ENCODE measurements at places on chromosomes 3 and 15.

- no peak for DNase-seq
Observed at GRCh38 chr3:29181149-29181780, 99.6 kb upstream of the RBMS3 start.

- no peak for DNase-seq
Observed at GRCh38 chr3:43688245-43688650, 2.5 kb upstream of the ABHD5 start.

DNA sequence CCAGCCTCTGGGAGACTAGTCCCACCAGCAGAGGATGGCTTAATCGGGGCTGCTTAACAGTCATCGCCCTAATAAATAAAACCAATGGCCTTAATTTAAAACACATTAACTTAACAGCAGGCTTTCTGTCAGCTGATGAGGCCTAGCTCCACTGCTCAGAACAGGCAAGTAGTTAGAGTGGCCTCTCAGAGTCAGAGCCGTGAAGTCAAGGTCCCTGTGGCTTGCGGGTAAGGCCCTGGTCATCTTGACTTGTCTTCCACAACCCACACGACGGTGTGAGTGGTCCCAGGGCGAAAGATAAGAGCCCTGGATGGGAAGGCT, 11.8 kb downstream of the XXYLT1 start:
- DNase-seq: no peak

DNA sequence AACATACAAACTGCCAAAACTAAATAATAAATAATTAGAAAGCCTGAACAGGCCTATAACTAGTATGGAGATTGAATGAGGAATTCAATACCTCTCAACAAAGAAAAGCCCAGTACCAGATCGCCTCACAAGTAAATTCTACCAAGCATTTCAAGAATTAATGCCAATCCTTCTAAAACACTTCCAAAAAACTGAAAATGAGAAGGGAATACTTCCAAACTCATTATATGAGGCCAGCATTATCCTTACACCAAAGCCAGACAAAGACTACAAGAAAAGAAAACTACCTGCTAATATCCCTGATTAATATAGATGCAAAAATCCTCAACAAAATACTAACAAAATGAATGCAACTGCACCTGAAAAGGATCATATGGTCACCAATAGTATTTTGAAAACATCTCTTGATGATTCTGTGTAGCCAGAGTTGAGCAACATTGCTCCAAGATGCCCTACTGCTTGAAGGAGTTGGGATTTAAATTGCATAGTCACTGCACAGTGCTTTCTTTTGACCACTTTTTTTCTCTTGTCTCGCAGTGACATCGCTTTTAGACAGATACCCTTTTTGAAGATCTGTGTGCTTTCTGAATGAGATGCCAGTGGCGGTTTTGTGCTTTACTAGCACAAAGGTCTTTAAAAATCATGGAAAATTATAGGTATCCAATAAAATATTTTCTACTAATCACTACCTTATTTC, 487.2 kb upstream of the RASGRP1 start:
- no peak for DNase-seq

- no peak for DNase-seq
Observed at GRCh38 chr3:14243782-14244181, 65.2 kb downstream of the LSM3 start.

DNA sequence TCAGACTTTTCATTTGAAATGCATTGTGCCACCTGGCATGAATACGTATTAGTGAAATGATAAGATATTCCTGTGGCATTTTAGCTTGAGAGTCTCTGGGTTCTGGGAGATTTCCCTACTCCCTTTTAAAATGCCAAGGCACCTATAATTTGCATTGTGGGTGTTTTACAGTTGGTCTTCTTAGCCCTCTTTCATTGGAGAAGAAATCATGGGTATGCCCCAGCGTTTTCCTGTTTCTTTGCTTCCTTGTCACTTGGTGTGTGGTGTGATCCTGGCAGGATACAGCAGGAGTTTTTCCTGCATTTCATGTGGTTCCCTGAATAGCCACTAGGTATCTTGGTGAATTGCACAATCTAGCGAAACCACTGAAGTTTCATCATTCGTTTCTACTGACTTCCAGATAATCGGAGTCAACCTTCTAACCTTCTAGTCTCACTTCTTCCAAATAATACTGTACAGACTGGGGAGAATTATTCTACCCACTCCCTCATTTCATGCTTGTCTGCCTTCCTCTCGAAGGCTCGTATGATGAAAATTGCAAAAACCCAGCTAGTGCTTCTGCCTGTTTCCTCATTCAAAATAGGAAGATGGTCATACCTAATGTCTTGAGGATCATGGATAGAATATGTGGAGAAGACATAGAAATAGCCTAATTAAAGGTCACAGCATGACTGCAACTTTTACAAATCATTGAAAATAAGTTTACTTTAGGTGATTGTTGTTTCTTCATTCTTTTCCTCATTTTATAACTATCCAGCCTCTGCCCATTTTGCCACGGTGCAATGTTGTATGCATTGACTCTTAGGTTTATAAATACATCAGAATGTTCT, 2.6 kb downstream of the BHLHE40 start:
- DNase-seq: no peak

DNA sequence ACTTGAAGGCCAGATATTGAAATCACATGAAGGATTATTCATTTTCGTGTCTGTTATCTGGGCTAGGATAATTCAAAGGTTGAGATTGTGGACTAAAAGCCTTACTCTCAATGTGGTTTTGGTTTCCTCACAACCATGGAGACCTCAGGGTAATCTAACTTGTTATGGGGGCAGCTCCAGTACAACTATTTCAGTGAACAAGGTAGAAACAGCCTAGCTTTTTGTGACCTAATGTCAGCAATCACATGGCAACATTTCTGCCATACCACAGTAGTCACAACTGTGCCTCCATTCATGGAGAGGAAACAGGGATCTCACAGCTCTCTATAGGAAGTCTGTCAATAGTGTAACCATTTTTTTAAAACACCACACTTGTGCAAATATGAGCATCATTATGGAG, 62.4 kb upstream of the RARB start:
- DNase-seq: no peak

DNA sequence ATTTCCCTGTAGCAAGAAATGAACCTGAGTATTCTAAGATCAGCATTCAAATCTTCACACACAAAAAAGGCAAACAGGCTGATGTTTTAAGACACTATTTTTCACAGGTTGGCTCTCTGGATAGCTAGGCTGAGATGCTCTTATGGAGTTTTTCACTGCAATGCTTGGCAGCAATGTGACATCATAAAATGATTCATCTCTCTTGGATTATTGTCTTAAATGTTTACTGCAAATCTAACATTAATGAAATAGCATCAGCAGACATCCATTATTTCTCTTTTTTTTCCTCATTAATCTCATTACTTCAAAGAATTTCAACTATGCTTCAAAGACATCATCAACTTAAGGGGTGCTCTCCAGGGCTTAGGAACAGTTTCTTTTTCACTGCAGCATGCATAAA, 23.6 kb upstream of the SSUH2 start:
- DNase-seq: no peak

DNA sequence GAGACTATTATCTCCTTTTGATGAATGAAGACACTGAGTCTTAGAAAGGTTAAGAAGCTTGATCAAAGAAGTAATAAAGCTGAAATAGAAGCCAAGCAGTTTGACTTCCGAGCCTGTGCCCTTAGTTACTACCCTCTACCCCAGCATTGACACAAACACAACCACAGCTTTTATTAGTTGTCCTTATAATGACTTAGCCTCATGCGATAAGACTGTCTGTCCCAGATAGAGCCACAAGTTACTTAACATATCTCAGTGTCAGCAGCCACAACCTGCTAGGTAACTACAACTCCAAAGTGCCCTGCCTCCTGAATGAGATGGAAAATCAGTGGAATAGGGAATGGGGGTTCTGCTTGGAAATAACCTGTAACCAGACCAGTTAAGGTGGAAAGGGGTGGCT, 781.6 kb upstream of the CFAP20DC start:
- DNase-seq: no peak

DNA sequence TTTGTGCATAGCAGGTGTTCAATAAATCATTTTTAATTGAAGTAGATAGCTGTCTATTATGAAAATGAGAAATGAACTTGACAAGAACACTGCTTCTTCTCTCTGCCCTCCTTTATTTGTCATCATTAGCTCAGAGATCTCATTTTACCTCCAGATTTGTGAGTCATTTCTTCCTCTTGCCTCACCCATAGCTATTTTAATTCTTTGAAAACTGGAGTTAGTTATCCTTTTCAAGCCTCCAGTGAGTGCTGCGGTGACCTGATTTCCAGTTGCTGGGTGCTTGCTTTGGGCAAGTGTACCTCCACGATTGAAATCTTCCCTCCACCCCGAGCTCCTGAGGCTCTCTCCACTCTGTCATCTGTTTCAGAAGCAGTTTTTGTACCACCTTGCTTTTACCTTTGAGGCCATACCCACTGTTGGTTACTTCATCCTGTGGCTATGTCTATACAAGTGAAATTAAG, 114.6 kb downstream of the NFKBIZ start:
- no peak for DNase-seq

DNA sequence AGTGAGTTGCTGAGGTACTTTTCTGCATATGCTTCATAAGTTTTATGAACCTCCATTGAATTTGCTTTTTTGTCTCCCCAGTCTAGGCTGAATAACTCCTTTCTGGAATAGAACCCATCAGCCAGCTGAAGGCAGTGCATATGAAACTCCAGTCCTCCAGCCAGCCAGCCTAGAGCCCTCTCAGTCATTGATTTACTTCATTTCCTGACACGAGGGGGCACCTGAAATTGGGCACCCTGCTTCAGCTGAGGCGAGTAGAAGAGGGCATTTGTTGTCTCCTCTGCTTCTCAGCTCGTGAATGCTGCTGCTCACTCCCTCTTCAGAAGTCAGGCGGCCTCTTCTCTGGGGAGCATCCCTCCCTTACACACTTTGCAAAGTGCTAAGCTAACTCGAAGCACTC, 32.5 kb downstream of the CHST2 start:
- no peak for DNase-seq

DNA sequence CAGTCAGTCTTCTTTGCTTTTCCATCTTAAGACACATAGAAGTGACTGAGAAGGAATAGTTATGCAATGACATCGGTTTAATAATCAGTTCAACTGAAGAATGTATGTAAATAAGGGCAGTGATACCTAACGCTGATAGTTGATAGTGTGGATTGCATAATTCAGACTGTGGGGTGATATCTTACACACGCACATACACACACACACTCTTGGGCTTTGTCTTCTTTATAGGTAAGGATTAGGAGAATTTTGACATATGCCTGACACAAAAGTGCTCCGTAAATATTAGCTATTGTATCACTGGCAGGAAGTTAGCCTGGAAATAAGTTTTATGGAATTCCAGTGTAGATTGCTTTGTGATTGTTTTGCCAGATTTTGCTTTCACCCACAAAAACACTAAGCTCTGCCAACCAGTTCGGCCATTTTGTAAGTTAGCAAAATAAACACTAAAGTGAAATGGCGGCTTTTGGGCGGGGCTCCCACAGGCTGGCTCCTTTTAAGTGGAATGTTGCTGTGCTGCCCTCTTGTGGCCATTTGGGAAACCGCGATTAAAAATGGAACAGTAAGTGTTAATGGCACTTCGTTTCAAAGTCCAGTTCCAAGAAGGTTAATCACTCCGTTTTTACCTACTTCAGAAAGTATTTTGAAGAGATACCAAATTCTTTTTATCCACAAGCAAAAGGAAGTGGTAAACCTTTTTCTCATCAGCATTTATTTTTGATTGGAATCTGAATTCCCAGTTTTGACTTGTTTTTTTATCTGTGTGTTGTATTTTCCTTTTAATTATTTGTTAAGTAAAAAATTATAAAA, 17.7 kb downstream of the CHD2 start:
- peak; percentile 91 for DNase-seq

DNA sequence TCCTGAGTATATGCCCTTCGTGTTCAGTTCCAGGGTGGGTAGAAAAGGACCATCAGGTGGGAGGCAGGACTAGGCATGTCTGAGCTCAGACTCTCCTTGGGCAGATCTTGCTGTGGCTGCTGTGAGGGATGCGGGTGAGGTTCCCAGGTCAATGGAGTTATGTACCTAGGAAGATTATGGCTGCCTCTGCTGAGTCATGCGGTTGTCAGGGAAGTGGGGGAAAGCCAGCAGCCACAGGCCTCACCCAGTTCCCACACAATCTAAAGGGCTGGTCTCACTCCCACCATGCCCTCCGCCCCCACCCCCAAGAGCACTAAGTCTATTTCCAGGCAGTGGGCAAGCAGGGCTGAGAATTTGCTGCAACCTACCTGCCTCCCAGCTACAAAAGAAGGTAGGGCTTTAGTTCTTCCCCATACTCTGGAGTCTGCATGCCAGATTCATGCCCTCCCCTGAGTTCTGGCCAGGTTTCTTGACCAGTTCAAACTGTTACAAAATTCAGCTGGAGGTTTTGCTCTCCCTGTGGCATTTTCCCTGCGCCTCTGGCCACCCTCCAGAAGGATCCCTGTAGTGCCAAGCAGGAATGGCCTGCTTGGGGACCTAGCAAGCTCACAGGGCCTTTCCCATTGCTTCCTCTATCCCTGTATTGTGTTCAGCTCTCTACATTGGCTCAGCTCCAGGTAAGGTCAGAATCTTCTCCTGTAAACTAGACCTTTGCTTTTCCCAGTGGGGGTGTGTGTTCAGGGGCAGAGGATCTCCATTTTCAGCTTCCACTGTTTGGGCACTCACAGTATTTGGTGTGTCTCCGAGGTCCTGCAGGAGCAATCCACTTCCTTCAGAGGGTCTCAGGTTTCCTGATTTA, 12.7 kb upstream of the TMCO5A start:
- no peak for DNase-seq

DNA sequence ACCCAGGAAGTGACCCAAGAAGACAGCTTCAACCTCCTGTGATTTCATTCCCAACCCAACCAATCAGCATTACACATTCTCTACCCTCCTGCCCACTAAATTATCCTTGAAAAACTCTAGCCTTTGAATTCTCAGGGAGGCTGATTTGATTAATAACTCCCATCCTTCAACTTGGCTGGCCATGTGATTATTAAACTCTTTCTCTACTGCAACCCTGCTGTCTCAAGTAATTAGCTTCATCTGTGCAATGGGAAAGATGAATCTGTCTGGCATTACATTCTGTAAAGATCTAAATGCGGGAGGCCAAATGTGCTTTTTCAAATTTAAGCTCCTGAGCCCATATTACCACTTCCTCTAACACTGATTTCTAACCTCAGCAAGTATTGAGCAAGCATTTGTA, 95.9 kb upstream of the STT3B start:
- DNase-seq: no peak

- DNase-seq: no peak
Observed at GRCh38 chr3:86976219-86976618, 14.7 kb downstream of the VGLL3 start.

DNA sequence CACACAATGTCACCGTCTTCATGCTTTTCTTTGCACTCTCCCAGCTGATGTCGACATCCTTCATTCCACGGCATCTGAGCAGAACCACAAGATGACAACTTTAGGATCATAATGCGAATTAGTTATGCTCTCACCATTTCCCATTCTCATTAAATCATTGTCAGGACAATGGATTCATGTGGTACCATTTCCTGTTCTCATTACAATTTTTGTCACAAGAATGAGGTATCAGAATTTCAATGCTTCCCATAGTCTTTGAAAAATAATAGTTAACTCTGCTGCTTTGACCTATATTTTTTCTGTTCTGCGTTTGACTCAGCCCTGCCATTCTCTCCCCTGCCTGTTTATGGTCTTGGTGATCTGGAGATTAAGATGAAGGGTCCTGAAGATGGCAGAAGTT, 175.7 kb upstream of the MDFIC2 start:
- no peak for DNase-seq

GRCh38 chr15:76274226-76274625, 37.0 kb downstream of the ETFA start:
- no peak for DNase-seq

- no peak for DNase-seq
Observed at GRCh38 chr3:62025913-62026312, 347.4 kb downstream of the FEZF2 start.

GRCh38 chr15:99447497-99448371, 118.0 kb upstream of the MEF2A start:
- no peak for DNase-seq
